Tibial nerve (tissue), 4 donors: ENCODE measurements at places on chromosomes 5 and 9.
A peak's percentile ranks its signal among the peaks of the same experiment; 100 is the strongest.

DNA sequence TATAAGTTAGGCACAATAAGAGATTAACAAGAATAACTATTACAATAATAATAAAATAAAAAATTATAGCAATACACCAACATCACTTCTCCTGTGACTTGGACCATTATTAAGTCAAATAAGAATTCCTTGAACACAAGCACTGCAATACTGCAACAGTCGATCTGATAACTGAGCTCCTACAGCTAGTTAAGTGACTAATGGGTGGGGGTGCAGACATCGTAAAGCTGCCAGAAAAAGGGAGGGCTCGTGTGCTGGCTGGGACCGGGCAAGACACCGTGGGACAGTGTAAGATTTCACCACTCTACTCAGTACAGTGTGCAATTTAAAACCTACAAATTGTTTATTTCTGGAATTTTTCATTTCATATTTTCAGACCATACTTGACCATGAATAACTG, 78.8 kb downstream of the SNX24 start:
- H3K4me1 ChIP-seq, result no peaks in the 10 kb centered on the region
- no peaks in the 10 kb centered on the region for H3K36me3 ChIP-seq
- DNase-seq, result no peak
- H3K4me3 ChIP-seq, result no peak overlapping the region

DNA sequence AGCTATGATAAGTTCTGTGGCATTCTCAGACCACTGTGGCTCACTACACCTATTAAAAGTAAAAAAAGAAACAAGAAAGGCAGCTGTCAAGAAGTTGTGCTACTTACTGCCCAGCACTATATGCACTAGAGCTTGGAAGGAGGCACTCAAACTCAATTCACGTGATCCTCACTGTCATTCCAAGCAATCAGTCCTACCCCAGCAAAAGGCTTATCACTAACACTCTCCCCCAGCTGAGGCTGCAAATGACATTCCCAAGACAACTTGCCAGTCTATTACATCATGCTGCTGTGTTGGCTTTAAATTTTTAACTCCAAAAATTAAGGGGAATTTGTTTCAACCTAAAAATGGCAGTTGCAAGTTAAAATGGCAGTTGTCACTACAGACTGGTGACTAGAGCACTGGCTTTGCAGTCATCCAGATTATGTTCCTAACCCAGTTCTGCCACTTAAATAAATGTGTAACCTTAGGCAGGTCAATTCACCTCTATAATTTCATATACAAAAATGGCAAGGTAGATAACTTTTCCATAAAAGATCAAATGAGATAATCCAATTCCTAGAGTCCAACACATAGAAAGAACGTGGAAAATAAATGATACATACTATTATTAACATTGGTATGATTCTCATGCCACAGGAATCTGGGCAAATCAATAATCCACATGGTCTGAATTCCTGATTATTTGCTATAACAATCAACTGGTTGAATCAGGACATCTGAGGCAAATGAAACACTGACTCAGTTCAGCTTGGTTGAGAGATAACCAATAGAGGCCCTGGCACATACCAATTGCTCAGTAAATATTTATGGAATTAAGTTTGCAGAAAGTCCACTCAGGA, 52.4 kb downstream of the FBXW11 start:
- H3K36me3 ChIP-seq, result no peaks in the 10 kb centered on the region
- H3K4me3 ChIP-seq, result no peak overlapping the region
- H3K4me1 ChIP-seq, result no peaks in the 10 kb centered on the region

GRCh38 chr9:89634995-89635742, 30.4 kb downstream of the GADD45G start:
- no peaks in the 10 kb centered on the region for H3K36me3 ChIP-seq
- H3K4me1 ChIP-seq, result no peaks in the 10 kb centered on the region
- DNase-seq, result no peak
- H3K27me3 ChIP-seq, result no peaks in the 10 kb centered on the region
- H3K27ac ChIP-seq, result no peak overlapping the region
- H3K4me3 ChIP-seq, result no peak overlapping the region

GRCh38 chr5:167145841-167146240, 1145.6 kb upstream of the WWC1 start:
- no peaks in the 10 kb centered on the region for H3K36me3 ChIP-seq
- DNase-seq, result no peak
- H3K27me3 ChIP-seq, result no peaks in the 10 kb centered on the region

DNA sequence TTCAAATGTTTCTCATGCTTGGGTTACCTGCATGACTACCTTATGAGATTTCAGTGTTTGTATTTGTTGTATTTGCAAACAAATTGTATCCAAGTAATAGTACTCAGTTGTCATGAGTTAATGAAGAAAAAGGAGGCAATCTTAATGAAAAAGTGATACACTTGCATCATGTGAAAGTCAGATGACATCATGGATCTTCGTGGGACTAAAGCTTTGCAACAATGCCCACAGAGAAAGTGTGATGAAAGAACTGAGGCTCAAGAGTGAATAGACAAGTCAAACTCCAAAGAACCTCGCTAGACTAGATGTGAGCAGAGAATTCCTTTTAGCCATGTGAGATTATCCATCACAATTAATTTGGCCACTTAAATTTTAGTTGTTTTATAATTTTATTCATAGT, 75.4 kb upstream of the ADRB2 start:
- no peak overlapping the region for H3K4me3 ChIP-seq
- H3K4me1 ChIP-seq, result no peaks in the 10 kb centered on the region
- DNase-seq, result no peak
- H3K27me3 ChIP-seq, result no peaks in the 10 kb centered on the region
- H3K36me3 ChIP-seq, result no peaks in the 10 kb centered on the region
- no peak overlapping the region for H3K27ac ChIP-seq

DNA sequence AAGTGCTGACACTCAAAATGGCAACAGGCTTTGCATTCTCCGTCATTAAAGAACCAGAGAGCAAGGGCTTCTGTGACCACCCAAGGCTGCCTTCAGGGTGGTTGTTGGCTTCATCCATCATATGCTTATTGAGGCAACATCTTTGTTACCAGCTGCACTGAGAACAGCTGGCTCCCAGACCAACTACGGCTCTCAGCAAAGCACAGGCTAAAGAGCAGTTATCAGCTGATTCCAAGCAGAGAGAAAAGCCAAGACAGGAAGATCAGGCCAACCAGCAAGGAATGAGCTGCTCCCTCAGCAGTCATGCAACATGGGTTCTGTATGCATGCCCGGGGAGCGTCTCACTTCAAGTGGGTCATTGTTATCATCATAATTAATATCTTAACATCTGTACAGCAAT, 358.9 kb downstream of the ACTL7B start:
- no peak for DNase-seq
- no peak overlapping the region for H3K27ac ChIP-seq
- no peaks in the 10 kb centered on the region for H3K4me1 ChIP-seq
- no peaks in the 10 kb centered on the region for H3K27me3 ChIP-seq
- no peaks in the 10 kb centered on the region for H3K36me3 ChIP-seq

GRCh38 chr9:79817438-79818004, 245.8 kb downstream of the TLE4 start:
- H3K36me3 ChIP-seq, result no peaks in the 10 kb centered on the region
- H3K4me1 ChIP-seq, result no peaks in the 10 kb centered on the region
- H3K27ac ChIP-seq, result no peak overlapping the region
- no peaks in the 10 kb centered on the region for H3K27me3 ChIP-seq
- H3K4me3 ChIP-seq, result no peak overlapping the region

- no peak for DNase-seq
- H3K36me3 ChIP-seq, result no peaks in the 10 kb centered on the region
- no peak overlapping the region for H3K4me3 ChIP-seq
- peak overlapping the region; percentile 52 for H3K27ac ChIP-seq
- H3K27me3 ChIP-seq, result no peaks in the 10 kb centered on the region
These were observed 19.4 kb downstream of the OGN start for GRCh38 chr9:92385001-92385400.

- H3K27ac ChIP-seq, result no peak overlapping the region
- no peak for DNase-seq
- no peaks in the 10 kb centered on the region for H3K36me3 ChIP-seq
- H3K27me3 ChIP-seq, result no peaks in the 10 kb centered on the region
- no peak overlapping the region for H3K4me3 ChIP-seq
These were observed 14.0 kb downstream of the STARD4 start for GRCh38 chr5:111498346-111498745.

GRCh38 chr5:172186114-172186695, 1.8 kb downstream of the STK10 start:
- peak overlapping the region; percentile 23 for H3K27ac ChIP-seq
- no peaks in the 10 kb centered on the region for H3K27me3 ChIP-seq
- no peaks in the 10 kb centered on the region for H3K36me3 ChIP-seq
- peaks cover 19% of the 10 kb centered on the region for H3K4me1 ChIP-seq
- DNase-seq, result no peak
- H3K4me3 ChIP-seq, result peak overlapping the region; percentile 97

GRCh38 chr5:142871363-142872193, 101.4 kb downstream of the ARHGAP26 start:
- no peak for DNase-seq
- H3K27me3 ChIP-seq, result no peaks in the 10 kb centered on the region
- H3K27ac ChIP-seq, result no peak overlapping the region
- H3K4me3 ChIP-seq, result no peak overlapping the region
- H3K4me1 ChIP-seq, result peaks cover 29% of the 10 kb centered on the region
- H3K36me3 ChIP-seq, result no peaks in the 10 kb centered on the region

DNA sequence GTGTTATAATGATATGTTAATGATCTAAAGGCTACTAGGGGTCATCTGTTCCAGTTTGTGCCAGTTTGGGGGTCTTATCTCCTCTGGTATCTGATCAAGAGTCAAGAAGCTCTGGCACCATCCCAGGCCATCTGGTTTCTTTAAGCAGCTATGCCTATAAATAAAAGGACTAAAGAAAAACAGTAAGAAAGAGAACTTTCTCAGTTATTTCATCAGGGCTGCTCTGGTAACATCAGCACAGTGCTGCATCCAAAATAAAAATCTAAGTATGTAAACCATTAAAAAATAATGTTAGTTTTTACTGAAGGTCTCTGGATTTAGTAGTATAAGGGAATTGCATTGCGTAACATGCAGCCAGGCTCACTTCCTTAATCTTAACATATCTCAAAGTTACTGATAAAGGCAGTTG, 185.0 kb downstream of the NR2F1-AS1 start:
- H3K27me3 ChIP-seq, result no peaks in the 10 kb centered on the region
- no peaks in the 10 kb centered on the region for H3K4me1 ChIP-seq
- no peak overlapping the region for H3K4me3 ChIP-seq
- no peak for DNase-seq
- H3K27ac ChIP-seq, result no peak overlapping the region

- DNase-seq, result no peak
- H3K4me1 ChIP-seq, result no peaks in the 10 kb centered on the region
- no peak overlapping the region for H3K27ac ChIP-seq
- no peaks in the 10 kb centered on the region for H3K36me3 ChIP-seq
These were observed 98.0 kb upstream of the OTULINL start for GRCh38 chr5:14483504-14484157.

DNA sequence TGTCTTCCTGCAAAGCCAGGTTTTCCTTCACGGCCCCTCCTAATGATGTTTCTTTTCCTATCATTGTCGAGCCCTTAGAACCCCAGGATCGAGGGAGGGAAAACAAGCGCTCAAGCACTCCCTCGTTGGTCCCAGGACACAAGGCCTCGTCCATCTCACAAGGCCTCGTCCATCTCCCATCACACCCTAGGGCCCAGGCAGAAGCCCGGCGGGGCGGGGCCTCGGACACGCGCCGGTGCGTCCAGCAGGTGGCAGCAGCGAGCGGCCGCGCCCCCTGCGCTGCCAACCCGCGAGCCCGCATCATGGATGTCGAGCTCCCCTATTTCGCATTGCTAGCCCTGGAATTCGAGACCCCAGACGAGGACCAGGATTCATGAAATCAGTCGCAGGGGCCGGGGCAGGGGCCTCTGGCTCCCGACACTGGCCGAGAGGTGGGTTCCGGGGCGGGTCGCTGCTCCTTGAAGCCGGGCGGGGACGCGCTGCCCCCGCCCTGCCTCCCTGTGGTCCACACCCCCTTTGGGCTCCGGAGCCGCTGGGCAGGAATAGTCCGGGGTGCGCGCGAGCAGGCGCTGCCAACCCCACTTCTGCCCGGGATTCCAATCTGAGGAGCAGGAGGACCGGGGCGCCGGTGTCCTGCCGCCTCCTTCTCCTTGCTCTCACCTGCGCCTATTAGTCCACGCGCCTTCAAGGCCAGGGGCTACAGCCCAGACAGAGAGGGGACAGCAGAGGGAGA, at the start of gene ABLIM3:
ABLIM3 (plus strand) TSS at position 270 of the 733 bp plus-strand sequence. CDS start 603 bp downstream, outside the sequence.
- H3K27me3 ChIP-seq, result no peaks in the 10 kb centered on the region
- DNase-seq, result peak; percentile 63
- peaks cover 38% of the 10 kb centered on the region for H3K4me1 ChIP-seq
- H3K36me3 ChIP-seq, result no peaks in the 10 kb centered on the region

GRCh38 chr5:19492861-19493260, 495.1 kb downstream of the CDH18 start:
- H3K27ac ChIP-seq, result no peak overlapping the region
- no peaks in the 10 kb centered on the region for H3K36me3 ChIP-seq
- no peak overlapping the region for H3K4me3 ChIP-seq
- DNase-seq, result no peak
- H3K4me1 ChIP-seq, result no peaks in the 10 kb centered on the region

GRCh38 chr5:158511454-158511853, 588.3 kb downstream of the EBF1 start:
- H3K36me3 ChIP-seq, result no peaks in the 10 kb centered on the region
- no peaks in the 10 kb centered on the region for H3K4me1 ChIP-seq
- no peak overlapping the region for H3K4me3 ChIP-seq
- H3K27ac ChIP-seq, result no peak overlapping the region
- no peaks in the 10 kb centered on the region for H3K27me3 ChIP-seq
- no peak for DNase-seq

DNA sequence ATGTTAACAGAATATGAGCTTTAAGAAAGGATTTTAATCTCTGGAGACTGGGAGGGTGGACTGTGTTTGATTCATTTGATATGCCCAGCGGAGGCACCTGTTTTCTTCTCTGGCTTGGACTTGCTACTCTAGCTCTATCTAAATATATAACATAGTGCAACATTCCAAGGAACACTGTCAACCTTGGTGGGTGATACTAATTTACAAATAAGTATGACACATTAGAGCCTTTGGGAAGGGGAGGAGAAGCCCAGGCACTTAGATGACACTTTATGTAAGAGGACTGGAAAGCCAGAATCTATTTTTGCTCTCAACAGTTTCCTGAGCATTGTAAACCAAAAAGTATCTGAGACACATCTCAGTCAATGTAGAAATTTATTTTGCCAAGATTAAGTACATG, 83.4 kb upstream of the SHISAL2B start:
- H3K4me3 ChIP-seq, result no peak overlapping the region
- no peak overlapping the region for H3K27ac ChIP-seq
- no peaks in the 10 kb centered on the region for H3K27me3 ChIP-seq
- H3K4me1 ChIP-seq, result no peaks in the 10 kb centered on the region

- no peak for DNase-seq
- H3K4me3 ChIP-seq, result no peak overlapping the region
- no peak overlapping the region for H3K27ac ChIP-seq
- H3K27me3 ChIP-seq, result no peaks in the 10 kb centered on the region
- no peaks in the 10 kb centered on the region for H3K4me1 ChIP-seq
These were observed 150.1 kb downstream of the DAB2IP start for GRCh38 chr9:121801579-121801978.
